ENCODE measurements at places on chromosomes 1 and 21.

GRCh38 chr1:57218487-57219079 is 205.3 kb downstream of the DAB1 start:
- no peak for DNase-seq

- no peak for DNase-seq
Measured at GRCh38 chr1:37666241-37666867, 26.0 kb upstream of the CDCA8 start.

DNA sequence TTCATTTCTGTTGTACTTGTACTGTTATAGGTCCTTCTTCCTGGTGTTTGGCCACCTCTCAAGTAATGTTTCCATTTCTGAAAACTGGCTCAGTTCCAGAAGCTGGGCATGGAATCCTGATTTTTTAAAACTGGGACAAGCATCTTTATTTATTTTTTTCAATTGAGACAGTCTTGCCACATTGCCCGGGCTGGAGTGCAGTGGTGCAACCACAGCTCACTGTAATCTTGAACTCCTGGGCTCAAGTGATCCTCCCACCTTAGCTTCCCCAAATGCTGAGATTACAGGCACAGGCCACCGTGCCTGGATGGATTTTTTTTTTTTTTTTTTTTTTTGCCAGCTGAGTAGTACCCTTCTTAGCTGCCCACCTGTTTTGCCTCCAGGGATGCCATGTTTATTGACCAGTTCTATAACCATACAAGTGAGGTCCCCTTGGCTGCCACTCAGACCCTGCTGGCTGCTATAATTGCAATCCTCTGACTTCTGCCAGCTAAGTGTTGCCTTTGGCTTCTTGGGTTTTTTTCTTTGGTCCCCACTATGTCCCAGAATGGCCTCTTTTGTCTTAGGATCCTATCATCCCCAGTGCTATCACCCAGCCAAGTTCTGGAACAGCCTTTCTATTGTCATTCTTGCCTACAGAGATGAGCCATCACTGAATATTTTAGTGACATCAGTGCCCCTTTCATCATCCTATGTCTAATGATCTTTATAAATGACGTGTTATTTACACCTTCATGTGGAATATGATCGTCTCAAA is 3.9 kb upstream of the DIP2A start:
- no peak for DNase-seq

GRCh38 chr21:31698461-31698860 is 33.5 kb downstream of the SCAF4 start:
- DNase-seq: no peak

- peak; percentile 78 for DNase-seq
Measured at GRCh38 chr1:111127923-111128643, 11.8 kb downstream of the DRAM2 start.

All from GM12864 (cell line).